ENCODE measurements at places on chromosomes 13 and 19.

- peak; percentile 22 for DNase-seq
These were observed 72.4 kb upstream of the TSC22D1 start for GRCh38 chr13:44648392-44649103.

DNA sequence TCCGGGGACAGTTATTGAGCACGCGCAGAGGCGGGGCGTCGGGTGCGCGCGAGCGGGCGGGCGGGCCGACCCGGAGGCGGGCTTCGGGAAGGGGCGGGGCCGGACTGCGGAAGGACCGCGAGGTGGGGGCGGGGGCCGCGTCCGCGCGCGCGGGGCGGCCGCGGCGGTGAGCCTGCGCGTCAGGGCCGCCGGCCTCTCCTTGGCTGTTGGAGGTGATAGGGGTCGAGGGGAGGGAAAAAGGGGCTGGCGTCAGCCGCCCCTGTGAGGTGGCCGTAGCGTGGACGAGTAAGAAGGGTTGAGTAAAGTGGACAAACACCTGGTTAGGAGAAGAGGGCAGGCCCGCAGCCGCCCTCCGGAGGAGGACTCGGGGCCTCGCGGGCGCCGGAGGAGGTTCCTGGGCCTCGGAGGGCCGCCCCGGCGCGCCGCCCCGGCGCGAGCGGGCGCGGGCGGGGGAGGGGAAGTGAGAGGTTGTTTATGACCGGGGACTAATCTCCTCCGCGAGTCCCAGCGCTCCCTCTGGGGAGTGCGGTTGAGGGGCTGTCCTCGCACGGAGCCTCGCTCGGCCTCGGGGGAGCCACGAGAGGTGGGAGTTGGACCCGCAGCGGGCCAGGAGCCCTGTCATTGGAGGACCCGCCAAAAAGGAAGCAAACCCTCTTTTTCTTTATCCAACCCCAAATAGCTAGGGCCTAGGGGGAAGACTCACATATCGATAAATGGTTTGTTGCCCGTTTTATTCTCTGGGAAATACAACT, 547 bp upstream of the INTS6 start:
- peak; percentile 97 for DNase-seq

DNA sequence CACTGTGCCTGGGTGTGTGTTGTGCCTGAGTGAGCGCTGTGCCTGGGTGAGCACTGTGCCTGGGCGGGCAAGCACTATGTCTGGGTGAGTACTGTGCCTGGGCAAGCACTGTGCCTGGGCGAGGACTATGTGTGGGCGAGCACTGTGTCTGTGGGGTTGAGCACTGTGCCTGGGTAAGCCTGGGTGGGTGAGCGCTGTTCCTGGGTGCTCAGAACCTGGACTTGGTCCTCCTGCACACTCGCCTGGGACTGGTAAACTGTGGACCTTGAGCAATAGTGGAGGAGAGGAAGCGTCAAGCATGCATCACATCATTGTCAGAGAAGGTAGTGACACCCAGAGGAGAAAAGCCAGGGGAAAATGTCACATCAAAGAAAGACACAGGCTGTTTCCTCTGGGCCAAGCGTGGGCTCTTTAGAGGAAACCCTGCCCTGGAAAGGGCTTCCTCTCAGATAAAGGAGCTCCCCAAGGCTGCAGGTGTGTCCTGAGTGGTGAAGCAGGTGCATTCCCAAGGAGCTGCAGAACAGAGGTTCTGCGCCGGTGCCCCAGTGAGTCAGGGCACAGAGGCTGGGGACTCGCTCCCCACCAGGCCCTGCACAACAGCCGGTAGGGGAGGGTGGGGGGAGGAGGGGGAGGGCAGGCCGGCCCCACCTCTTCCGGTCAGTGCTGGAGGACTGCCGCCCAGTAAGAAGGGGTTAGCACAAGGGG, 141.2 kb downstream of the TEX29 start:
- DNase-seq: no peak

DNA sequence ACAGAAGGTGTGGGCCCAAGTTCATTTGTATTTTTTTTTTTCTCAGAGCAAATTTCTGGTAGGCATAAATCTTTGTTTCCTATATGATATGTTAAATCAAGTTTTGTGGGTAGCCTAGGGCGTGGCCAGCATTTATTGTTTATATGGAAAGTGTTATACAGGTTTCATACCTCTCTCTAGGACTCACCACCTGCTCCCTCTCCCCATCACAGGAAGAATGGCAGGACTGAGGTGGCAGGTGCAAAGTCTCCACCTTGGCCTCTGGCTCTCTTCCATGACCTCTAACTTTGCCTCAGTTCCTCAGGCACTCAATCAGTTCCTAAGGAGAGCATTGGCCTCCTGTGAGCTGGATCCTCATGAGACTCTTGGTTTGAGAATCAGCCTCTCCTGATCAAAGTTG, 172.3 kb upstream of the TSC22D1 start:
- DNase-seq: no peak
